Fibroblast of villous mesenchyme (primary cell): ENCODE measurements at places on chromosomes 2 and 18. TPM values are rescaled to one million over a fixed set of nuclear protein-coding genes. Genes with fewer than 3 reads are reported as not detected.

The ANKRD30BL gene
- not detected in 2 replicates for total RNA-seq

- no peak for DNase-seq
Observed at GRCh38 chr2:8835279-8835678, 2.1 kb downstream of the KIDINS220 start.

DNA sequence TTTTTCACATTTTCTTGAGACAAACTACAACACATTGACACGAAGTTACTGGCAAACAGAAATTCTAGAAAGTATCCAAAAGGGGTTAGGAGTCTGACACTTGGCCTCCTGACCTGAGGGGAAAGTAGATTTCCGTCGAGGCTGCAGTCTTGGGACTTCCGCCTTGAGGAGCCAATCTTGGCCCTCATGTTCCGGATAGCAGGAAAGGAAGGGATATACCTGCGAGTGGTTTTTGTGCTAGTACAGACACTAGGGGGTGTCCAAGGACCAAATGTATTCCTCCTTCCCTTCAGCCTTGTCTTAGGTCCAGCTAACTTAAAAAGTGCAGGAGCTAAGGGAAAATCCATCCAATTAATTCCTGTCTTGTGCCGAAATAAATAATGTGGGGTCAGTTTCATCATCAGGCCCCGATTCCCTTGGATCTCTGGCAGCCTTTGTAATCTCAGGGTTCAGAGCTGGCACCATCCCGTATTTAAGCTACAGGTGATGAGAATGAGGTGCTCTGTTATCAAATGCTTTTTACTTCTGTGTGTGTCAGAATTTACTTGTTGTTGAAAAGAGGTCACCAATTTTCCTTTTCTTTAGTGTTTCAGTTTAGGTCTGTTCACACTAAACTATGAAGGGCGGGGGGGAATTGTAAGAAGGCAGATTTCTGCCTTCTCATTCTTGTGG is 330.2 kb upstream of the FANCL start:
- DNase-seq, result peak; percentile 72

The HTRA2 gene
- 36.7 and 40.2 TPM in 2 replicates for total RNA-seq

DNA sequence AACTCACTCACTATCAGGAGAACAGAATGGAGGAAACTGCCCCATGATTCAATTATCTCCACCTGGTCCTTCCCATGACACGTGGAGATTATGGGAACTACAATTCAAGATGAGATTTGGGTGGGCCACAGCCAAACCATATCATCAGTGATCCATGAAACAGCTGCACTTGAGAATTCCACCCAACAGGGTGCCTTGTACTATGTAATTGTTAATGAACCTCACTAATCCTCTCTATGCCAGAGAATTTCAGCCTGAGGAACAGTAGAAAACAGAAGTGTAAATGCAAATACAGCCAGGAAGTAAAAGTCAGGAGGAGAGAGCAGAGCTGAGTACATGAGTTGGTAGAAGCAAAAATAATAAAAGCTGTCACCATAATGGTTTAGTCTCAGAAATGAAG is 261.4 kb downstream of the EPHA4 start:
- DNase-seq, result no peak

The PKDCC gene
- 8.2 and 31.2 TPM in 2 replicates for total RNA-seq

DNA sequence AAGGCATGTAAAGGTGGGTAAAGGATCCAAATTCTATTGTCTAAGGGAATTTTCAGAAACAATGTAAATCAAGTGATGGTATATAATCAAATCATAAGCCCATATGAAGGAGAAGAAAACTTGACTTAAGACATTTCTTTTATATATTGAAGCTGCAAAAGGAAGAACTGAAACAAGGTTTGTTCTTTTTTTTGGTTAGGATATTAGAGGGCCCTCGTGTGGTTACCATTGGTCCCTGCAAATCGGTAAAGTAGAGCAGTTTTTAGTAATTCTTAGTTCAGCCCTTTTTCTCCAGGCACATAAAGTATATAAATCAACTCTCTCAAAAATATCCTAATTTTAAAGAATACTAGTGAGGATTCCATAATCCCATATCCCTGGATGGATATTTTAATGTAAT is 105.6 kb upstream of the STK17B start:
- DNase-seq, result peak; percentile 62

DNA sequence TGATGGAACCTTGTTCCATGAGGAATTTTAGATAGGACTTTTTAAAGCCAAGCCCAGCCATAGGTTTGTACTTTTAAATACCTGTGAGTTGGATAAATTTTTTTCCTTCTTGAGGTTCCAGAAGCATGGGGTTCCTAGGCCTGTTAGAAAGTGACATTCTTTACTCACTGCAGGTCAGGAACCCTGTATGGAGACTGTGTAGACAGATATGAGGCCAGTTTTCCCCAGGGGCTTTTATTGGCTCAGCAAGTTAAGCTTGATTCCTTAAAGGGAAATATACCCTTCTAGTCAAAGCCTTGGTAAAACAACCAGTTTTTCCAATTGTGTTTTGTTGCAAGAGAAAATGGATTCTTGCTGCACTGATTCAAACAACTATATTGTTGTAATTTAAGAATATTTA is 38.4 kb upstream of the GMCL1 start:
- peak; percentile 33 for DNase-seq

DNA sequence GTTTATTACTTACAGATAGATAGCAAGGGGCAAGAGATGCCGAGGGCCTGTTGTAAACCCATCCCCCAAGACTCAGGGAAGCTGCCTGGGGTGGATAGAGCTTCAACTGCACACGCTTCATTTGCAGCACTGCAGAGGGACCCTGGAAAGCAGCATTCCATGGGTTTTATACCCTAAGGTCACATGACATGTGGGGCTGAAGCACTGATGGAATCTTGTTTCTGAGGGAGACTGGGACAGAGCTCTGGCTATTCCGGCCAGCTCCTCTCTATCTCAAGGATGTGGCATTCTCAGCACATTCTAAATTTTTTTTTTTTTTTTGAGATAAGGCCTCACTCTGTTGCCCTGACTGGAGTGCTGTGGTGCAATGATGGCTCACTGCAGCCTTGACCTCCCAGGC is 300.1 kb downstream of the MYCN start:
- no peak for DNase-seq
